Left lung (tissue), 14 donors: ENCODE measurements at places on chromosomes 6 and 20. TPM values are rescaled to one million over a fixed set of nuclear protein-coding genes. Genes with fewer than 3 reads are reported as not detected.
A peak's percentile ranks its signal among the peaks of the same experiment; 100 is the strongest.

DNA sequence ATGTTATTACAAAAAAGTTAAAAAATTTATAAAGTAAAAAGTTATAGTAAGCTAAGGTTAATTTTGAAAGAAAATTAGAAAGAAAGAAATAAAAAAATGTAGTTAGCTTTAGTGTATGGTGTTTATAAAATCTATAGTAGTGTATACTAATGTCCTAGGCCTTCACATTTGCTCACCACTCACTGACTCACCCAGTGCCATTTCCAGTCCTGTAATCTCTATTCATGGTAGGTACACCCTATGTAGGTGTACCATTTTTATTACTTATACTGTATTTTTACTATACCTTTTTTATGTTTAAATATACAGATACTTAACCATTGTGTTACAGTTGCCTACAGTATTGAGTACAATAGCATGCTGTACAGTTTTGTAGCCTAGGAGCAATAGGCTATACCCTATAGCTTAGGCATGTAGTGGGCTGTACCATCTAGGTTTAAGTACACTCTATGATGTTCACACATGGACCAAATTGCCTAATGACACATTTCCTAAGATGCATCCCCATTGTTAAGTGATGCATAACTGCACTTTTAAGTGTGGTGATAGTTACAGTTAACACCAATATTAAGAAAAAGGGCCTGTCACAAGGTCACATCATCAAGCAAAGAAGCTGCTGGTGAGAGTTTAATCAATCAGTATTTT lies 8.0 kb downstream of the CD2AP start:
- no peak for DNase-seq

DNA sequence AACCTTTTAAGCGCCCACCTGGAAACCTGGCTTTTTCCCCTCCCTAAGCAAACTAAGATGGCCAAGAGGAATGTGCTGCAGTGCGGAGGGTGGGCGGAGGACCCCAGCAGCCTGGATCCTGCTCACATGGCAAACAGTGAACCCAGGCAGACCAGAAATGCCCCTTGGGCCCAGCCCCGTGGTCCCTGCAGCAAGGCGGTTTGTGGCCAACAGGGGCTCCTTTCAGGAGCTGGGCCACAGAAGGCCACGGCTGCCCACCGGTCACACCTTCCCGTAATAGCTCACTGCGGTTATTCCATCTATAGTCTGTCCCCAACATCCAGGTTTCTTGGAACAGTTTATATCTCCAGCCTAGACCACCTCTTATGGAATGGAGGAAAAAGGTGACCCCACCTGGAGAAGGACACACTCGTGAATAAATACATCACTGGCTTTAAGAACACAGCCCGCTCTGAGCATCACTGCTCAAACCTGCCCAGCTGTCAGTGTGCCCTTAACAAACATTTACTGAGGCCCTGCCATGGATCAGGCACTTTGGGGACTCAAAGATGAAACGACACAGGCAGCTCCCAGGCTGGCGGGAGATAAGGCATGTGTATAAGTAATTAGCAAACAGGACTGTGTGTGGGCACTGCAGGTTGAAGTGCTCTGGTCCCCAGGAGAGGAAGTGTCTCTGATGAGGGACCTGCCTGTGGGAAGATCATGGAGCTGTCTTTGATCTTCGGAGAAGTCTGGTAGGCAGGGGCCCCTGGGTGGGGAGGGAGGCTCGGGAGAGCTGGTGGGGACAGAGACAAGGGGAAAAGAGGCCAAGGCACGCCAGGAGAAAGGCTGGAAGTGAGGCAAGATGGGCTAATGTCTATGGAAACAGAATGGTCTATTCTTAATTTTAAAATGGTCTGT lies 3.2 kb upstream of the TUBB1 start:
- DNase-seq = no peak

DNA sequence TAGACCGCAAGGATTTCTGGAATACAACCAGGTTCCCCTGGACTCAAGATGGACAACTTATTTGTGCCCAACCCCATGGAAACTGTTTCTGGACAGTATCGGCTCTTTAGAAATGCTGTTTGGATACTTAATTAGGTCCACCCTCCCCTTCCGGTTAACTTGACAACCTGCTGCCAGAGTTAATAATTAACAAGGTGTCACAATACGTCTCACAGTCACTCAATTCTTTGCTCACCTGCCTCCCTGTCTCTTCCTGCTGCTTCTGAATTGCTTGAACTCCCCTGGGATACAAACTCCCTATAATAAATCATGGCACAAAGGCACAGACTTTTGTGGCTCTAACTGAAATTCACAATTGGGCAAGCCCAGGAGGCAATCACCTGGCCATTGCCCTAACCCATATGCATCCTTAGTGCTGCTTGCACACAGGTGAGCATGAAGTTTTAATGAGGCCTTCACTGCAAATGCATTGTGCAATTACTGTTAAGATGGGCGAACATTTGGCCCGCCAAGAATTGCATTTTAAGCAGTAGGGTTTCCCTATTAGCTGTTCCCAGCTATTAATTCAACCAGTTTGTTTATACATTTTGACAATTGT lies 504.4 kb upstream of the NOX3 start:
- no peak for DNase-seq

GRCh38 chr6:42512579-42512978 lies 51.2 kb upstream of the UBR2 start:
- DNase-seq = no peak

- DNase-seq = no peak
Observed at GRCh38 chr6:149108038-149108748, 209.3 kb upstream of the TAB2 start.

- no peak for DNase-seq
Observed at GRCh38 chr20:62291251-62292066, 11.3 kb upstream of the ADRM1 start.

GRCh38 chr6:92967362-92967761 lies 452.0 kb downstream of the EPHA7 start:
- DNase-seq = no peak

- DNase-seq = no peak
Observed at GRCh38 chr6:63805808-63806572, 170.4 kb downstream of the PHF3 start.

GRCh38 chr6:37125774-37126492 lies 44.0 kb upstream of the PIM1 start:
- DNase-seq = no peak

- DNase-seq = no peak
Observed at GRCh38 chr20:20482453-20482852, 114.5 kb downstream of the INSM1 start.

DNA sequence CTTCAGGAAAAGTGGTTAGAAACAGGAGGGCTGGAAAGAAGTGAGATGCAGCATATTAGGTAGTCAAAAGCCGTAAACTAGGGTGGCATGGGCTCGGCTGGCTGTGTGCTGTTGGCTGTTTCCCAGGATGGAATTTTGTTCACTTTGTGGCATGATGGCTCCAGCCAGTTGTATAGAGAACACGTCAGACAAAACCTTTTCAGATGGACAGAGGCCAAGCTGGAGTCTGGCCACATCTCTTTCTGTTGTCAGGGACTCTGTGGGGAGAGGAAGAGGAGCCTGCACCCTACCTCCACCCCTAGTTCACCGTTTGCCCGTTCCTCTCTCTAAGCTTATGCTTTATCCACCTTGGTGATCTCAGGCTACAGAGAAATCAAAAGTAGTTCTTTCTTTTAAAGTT lies 22.0 kb downstream of the C6orf89 start:
- no peak for DNase-seq

GRCh38 chr6:100166956-100167355 lies 172.9 kb upstream of the MCHR2 start:
- no peak for DNase-seq

GRCh38 chr6:75210885-75211739 lies 5.3 kb upstream of the COL12A1 start:
- DNase-seq = no peak

- DNase-seq = no peak
Observed at GRCh38 chr20:23160536-23161243, 74.6 kb upstream of the CD93 start.

DNA sequence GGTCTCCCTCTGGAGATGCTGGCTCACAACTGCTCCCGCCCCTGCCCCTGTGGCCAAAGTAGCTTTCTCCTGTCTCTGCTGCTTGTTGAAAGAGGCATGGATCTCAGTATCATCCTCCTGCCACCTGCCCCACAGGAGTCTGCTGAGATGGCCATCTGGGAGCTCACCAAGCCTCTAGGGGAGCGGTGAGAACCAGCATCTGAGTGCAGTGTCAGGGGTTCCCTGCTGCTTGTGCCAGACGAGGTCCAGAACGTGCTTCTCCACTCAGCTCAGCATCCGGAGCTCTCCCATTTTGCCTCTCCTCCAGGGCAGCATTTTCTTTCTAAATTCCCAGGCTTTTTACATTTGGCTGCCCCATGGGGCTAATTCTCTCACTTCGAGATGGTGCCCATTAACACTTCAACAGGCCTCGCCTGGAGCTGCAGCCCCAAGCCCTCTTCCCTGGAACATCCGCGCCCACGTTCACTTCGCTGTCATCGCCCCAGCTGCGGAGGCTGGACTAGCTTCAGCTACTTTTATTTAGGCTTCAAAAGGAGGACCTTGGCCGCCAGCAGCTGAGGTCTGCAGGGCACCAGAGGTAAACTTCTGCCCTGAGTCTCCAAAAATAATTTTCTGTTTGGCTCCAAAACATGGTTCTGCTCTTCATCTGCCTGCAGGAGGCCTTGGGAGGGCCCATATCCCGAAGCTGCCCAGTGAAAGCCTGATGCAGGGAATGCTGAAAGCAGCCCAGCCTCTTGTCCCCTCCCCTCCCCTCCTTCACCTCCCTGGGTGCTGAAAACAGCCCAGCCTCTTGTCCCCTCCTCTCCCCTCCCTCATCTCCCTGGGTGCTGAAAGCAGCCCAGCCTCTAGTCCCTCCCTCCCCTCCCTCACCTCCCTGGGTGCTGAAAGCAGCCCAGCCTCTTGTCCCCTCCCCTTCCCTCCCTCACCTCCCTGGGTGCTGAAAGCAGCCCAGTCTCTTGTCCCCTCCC lies 25.2 kb upstream of the MLN start:
- DNase-seq = no peak

GRCh38 chr20:50321797-50322480 lies 131.3 kb downstream of the CEBPB start:
- no peak for DNase-seq

- no peak for DNase-seq
Observed at GRCh38 chr20:26308961-26309360, 612.3 kb upstream of the ZNF337 start.

DNA sequence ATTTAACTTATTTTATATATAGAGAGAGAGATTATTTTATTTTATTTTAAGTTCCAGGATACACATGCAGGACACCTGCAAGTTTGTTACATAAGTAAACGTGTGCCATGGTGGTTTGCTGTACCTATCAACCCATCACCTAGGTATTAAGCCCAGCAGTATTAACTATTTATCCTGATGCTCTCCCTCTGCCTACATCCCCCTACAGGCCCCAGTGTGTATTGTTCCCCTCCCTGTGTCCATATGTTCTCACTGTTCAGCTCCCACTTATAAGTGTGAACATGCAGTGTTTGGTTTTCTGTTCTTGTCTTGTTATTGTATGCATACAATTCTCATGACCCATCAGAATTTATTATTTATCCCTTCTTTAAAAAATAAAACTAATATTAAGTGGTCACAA lies 34.6 kb downstream of the FKBP1C start:
- no peak for DNase-seq

DNA sequence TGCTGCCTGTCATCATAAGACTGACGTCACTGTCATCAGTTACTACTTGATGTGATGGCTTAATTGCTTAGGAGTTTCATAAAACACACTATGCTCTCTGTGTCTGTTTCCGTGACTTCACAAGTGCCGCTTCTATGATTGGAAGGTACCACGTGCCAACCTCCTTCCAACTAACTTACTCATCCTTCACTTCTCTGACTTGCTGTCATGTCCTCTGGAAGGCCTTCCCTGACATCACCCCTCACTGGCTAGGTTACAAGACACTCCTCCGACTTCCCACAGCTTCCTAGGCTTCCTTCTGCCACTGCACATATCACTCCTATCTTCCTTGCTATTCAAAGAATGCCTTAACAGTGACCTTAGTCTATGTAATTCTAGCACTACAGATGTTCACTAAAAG lies 20.4 kb downstream of the SERINC3 start:
- no peak for DNase-seq

- DNase-seq = no peak
Observed at GRCh38 chr6:140269591-140270165, 895.2 kb upstream of the CITED2 start.

GRCh38 chr20:53660078-53660909 lies 66.7 kb upstream of the ZNF217 start:
- peak; percentile 81 for DNase-seq

SLC17A1 gene
- polyA plus RNA-seq = 0.48 TPM

TGM6 gene
- polyA plus RNA-seq = not detected

JAG1 gene
- 49.7 TPM for polyA plus RNA-seq

LY6G6C gene
- polyA plus RNA-seq = 0.75 TPM

IDH3B gene
- 118 TPM for polyA plus RNA-seq

MEP1A gene
- polyA plus RNA-seq = not detected

BMP7 gene
- 22.4 TPM for polyA plus RNA-seq

NMBR gene
- polyA plus RNA-seq = 0.31 TPM

EPPIN gene
- polyA plus RNA-seq = 0.24 TPM

ADAT2 gene
- polyA plus RNA-seq = 31.6 TPM

OTOR gene
- not detected for polyA plus RNA-seq

OR2B6 gene
- not detected for polyA plus RNA-seq

SNAP25 gene
- polyA plus RNA-seq = 7.3 TPM

PRRC2A gene
- polyA plus RNA-seq = 176 TPM

TUBB1 gene
- polyA plus RNA-seq = 4.8 TPM
